Endothelial cell of coronary artery (primary cell): ENCODE measurements at places on chromosomes 12 and 14. TPM values are rescaled to one million over a fixed set of nuclear protein-coding genes. Genes with fewer than 3 reads are reported as not detected.

Gene NAB2
- total RNA-seq: 10.9 and 16.8 TPM in 2 replicates

Gene EXOC3L4
- total RNA-seq: not detected in 2 replicates

Gene BIN2
- total RNA-seq: not detected in 2 replicates

Gene PUS1
- total RNA-seq: 16.5 and 16.6 TPM in 2 replicates

Gene OR10G3
- total RNA-seq: not detected in 2 replicates

Gene CLMN
- total RNA-seq: 2.5 and 3.8 TPM in 2 replicates

Gene C12orf54
- not detected in 2 replicates for total RNA-seq

Gene ZDHHC22
- 0.09 TPM in 1 of 2 replicates, not detected in the other for total RNA-seq

Gene FAM90A1
- total RNA-seq: 0.09 TPM in 1 of 2 replicates, not detected in the other

Gene DENND5B
- total RNA-seq: 4.1 and 8.4 TPM in 2 replicates

Gene CERS5
- total RNA-seq: 36.0 and 56.7 TPM in 2 replicates

Gene CFAP251
- 1.1 and 2.7 TPM in 2 replicates for total RNA-seq

Gene KRT75
- total RNA-seq: not detected in 2 replicates

Gene B3GNT4
- under 0.01 TPM in 2 replicates for total RNA-seq

Gene ITGA5
- 714 and 1,111 TPM in 2 replicates for total RNA-seq

Gene NAV3
- total RNA-seq: 19.2 and 25.7 TPM in 2 replicates

Gene RFX4
- total RNA-seq: not detected in 2 replicates

Gene TBX3
- 0.63 and 3.2 TPM in 2 replicates for total RNA-seq

Gene KLRC4
- total RNA-seq: not detected in 2 replicates

Gene TPH2
- not detected in 2 replicates for total RNA-seq
